ENCODE measurements at places on chromosomes 2 and 18.

DNA sequence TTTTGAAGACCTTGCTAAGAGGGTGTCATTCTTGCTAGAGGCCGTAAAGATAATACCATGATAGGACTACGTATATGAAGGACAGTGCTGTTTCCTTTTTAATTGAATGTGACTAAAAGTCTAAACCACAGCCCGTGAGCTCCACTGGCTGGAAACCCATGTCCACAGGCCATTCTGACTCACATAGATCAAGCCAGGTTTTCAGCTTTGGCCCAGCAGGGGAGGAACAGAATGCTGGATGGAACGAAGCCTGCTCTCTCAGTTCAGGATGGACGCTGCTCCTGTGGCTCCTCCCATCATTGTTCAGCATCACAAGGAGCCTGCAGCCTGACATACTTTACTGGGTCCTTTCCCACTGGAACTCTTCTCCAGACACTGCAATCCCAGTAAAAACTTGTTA lies 47.6 kb downstream of the ALPK2 start:
- DNase-seq, result no peak

GRCh38 chr2:134141598-134142340 lies 112.1 kb upstream of the MGAT5 start:
- DNase-seq, result no peak

GRCh38 chr18:50877545-50878265 lies 1.2 kb upstream of the ME2 start:
- DNase-seq, result no peak

DNA sequence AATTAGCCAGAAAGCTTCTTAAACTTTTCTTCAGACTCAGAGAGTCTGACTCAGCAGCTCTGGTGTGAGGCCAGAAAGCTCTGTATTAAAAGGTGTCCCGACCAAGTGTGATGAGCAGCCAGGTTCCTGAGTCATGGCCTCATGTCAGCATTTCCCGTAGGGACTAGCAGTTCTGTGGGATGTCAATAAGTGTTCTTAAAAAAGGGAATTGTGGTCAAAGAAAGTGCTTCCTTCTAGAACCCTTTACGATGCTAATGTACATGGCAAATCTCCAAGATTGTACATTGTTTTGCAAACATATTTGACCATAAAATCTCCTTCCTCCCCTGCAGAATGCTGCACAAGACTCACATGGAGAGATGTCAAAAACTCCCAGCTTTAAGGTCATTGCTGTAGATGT lies 80.1 kb downstream of the PLA2R1 start:
- DNase-seq, result no peak

DNA sequence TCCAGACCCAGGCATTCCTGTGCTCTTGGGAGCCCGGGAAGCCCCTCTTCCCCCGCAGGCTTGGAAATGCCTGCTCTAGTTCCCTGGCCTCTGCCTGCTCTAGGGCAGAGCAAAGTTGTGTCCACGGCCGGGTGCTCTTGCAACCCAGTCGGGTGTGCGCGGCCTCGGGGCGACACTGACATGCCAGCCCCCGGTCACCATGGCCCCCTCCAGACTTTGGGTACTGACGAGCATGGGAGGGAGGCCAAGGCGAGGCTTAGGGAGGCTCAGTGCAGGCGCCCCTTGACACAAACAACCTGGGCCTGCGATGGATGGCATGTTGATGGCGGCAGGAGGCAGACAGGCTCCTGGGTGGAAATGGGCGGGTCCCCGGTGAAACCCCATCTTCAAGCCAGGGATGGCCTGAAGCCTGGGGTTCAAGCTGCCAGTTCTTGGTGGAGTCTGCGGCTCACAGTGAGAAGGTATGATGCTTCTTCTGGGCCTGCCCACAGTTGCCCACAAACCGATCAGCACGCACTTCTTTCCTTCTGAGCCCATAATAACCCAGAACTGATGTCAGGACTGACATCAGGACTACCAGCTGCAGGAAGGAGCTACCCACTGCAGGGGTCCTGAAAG lies 689.9 kb downstream of the DSC3 start:
- no peak for DNase-seq
